ENCODE measurements at places on chromosomes 3 and 15.

- DNase-seq = no peak
Measured at GRCh38 chr3:86554383-86554782, 436.6 kb downstream of the VGLL3 start.

DNA sequence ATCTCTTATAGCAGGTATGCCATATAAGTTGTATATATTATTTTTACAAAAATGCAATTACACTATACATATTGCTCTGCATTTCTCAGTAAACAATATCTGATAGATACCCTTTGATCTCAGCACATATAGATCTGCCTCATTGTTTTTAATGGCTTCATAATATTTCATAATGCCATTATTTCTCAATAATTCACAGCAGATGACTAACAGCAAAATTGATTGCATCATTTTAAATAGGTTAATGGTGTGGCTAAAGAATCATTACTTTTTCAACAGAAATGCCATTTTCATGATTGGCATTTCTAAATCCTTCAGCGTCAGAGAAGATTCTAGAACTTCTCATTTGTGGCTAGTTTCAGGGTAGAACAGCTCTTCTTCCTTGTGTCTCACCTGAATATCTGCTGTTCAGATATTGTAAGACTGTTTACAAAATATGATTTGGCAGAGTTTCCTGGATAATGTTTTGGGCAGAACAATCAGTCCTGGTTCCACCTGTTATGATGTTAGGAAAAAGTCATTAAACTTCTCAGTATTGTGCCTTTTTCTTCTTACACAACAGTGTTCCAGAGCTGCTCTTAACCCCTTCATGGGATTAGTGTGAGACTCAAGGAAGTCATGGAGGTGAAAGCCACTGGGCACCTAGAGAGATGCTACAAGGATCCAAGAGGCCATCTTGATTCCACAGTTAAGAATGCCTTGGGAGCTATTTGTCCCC is 397.6 kb upstream of the THBS1 start:
- DNase-seq = no peak

DNA sequence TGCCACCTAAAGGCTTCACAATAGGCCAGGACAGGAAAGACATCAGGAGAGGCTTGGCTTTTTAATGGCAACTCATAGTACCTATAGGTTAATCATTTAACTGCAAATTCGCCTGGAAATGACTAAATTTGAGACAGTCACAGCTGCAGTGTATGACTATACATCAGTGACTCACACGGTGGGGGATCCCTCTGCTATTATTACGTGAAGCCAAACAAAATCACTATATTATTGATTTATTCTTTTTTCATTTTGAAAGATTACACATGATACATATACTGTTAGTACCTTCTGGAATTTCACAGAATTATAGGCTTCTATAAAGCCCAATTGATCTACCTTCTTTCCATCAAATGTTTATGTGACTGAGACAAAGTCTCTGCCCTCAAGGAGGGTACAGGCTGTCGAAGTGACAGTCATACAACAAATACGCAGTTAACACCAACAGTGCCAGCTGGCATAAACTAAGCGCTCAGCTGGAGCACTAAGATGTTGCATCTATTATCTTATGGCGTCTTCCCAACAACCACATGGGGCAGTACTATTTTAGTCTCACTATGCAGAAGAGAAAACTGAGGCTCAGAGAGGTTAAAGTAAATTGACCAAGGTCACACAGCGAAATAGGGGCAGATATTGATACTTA is 82.0 kb upstream of the LMOD3 start:
- DNase-seq = peak; percentile 65

- DNase-seq = no peak
Measured at GRCh38 chr3:150253622-150254021, 154.5 kb upstream of the TSC22D2 start.

DNA sequence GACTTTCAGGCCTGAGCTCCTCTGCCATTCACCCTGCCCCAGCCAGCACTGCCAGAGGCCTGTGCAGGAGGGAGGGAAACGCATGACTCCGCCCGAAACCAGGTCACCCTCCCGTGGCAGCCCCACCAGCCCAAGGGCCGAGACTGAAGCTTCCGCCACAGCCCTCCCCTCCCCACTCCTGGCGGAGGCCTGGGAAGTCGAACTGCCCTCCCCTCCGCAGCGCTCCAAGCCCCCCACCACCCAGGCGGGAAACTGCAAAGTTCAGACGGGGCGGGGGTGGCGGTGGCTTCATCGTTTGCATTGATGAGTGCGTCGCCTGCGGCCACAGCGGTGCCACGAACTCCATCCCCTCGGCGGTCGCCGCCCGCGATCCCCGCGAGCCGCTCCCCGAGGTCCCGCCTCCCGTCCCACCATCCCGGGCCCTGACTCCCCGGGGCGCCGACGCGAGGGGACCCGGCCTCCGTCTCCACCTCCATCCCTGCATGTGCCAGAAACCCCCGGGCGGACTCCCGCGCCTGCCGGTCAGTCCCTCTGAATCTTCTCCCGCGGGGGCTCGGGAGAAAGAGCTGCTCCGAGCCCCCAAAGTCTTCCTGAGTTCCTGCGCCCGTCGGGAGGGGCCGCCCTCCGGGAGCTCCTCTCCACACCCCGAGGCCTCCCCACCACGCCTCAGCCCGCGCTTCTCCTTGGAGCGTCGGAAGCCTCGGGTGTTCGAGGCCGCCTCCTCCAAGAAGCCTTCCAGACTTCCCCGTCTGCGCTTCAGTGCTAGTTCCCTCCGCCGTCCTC is 698 bp downstream of the MELTF start:
- DNase-seq = peak; percentile 8

DNA sequence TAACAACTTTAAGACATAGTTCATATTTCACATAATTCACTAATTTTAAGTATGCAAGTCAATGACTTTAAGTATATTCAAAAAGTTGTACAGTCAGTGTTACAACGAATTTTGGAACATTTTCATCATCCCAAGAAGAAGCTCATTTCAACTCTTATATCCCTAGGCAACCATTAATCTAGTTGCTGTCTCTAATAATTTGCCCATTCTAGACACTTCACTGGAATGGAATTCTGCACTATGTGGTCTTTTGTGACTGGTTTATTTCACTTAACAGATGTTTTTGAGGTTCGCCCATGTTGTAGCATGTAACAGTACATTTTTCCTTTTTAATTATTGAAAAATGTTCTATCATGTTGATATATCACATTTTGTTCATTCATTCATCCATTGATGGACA is 104.2 kb upstream of the SPRED1 start:
- DNase-seq = no peak

- DNase-seq = no peak
Measured at GRCh38 chr15:55289011-55289745, 435 bp downstream of the RAB27A start.

DNA sequence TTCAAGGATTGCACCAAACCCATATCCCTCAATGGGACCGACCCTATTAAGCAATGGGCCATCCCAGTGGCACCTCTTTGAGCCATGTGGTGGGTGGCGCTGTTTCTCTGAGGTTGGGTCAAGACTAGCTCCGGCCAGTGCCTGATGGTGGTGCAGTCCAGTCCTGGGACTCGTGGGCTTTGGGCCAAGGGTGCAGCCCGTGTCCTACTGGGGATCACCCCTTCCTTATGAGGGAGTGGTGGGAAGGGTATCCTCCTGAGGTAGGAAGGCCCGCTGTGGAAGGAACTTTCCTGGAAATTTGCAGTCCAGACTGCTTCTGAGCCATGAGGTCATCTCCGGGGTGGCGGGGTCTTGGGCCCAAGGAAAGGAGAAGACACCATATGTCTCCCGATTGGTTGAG is 231.6 kb downstream of the SNRPN start:
- no peak for DNase-seq

GRCh38 chr3:131072099-131072559 is 45.5 kb downstream of the NEK11 start:
- DNase-seq = no peak

GRCh38 chr3:44918581-44918980 is 44.2 kb downstream of the TGM4 start:
- no peak for DNase-seq

DNA sequence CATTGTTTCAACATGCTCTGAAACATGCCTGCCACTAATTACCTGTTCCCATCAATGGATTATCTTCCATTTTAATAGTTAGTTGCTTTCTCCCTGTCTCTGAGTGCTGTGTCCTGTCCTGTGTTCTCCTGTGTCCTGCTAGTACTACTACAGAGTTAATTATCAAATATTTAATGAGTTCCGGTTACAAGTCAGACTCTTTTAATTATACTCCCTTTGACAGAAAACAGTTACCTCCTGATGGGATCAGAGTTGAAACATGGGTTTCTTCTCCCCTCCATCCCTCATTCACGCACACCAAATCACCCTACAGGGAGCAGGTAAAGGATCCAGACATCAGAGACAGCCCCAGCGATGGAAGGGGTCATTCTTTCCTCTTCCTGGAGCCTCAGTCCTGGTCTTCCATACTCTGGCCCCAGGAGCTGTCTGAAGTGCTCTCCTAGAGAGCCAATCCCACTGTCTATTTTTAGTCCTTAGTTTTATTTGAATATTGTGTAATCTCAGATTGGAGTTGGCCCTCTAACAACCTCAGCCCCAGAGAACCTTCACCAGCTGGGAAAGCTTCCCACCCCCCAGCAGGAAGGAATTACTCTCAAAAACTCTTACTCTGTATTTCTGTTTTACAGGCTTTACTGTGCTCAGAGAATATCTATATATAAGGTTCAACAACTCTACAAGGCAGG is 137.0 kb upstream of the C2CD4B start:
- DNase-seq = no peak

DNA sequence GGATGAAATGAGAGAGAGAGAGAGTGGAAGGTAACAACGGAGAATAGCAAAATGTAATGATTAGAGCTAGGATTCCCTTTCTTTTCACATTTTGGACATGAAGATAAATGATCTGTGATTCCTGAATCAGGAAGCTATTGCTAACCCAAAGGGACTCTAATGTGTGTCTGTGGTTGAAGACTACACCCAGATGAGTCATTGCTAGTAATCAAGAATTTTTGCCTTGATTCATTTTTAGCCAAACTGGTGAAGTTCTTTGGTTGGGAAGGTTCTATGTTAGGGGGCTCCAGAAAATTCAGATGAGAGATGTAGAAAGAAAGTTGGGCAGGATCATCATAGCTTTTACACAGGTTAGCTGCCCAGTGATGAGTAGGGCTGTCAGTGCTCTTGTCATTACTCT is 116.4 kb downstream of the DUT start:
- no peak for DNase-seq

DNA sequence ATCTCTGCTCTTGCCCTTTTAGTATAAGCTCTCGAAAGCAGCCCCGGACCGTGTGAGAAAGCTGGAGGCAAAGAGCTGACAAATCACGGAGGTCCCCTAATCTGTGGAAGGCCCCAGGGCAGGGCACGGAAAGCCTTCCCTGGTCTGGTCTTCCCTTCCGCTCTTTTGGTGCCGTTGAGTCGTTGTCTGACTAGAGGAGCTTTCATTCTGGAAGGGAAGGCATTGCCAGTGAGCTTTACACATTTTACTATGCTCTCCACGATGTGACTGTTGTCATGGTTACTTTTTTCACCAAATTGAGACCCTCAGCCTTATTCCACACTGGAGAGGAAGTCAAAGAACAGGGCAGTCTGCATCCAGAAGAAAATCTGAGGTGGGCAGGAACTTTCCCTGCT is 71.7 kb downstream of the CYP19A1 start:
- DNase-seq = no peak

- DNase-seq = no peak
Measured at GRCh38 chr15:41966920-41967465, 5.4 kb downstream of the EHD4 start.

DNA sequence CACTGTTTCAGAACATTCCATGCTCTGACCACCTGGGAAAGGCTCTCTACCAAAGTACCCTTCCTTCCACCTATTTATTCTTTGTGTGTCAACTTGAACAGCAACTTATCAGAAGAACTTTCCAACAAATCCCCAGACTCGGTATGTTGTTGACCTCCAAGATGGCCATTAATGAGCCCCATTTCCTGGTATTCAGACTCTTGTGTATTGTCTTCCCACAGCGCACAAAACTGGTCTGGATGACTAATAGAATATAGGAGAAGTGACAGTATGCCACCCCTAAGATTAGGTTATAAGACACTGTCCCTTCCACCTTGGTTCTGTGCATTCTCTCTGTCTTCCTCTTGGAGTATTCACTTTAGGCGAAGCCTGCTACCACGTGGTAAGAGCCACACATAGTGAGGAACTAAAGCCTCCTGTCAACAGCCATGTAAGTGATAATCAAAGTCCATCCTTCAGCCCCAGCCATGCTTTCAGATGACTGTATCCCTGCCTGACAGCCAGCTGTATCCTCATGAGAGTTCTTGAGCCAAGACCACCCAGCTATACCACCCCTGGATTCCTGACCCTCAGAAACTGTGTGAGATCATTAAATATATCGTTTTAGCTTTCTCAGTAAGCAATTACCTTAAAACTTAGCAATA is 481.7 kb downstream of the MAGI1 start:
- DNase-seq = no peak

- DNase-seq = no peak
Measured at GRCh38 chr15:96538491-96538890, 208.0 kb downstream of the NR2F2 start.

DNA sequence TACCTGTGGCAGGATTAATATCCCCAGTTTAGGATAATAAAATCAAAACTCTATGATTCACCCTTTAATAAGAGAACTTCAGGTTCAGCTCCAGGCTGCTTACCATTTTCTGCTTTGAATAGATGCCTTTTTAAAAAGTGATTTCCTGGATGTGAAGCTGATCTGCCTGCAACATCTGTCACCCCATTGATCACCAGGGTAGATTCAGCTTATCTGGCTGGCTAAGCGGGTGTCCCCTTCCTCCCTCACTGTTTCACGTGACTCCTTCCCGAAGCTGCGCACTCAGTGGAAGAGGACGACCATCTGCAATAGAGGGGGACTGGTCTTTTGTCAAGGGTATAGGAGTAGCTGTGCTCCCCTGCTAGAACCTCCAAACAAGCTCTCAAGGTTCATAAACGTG is 128.1 kb downstream of the IL1RAP start:
- DNase-seq = no peak

DNA sequence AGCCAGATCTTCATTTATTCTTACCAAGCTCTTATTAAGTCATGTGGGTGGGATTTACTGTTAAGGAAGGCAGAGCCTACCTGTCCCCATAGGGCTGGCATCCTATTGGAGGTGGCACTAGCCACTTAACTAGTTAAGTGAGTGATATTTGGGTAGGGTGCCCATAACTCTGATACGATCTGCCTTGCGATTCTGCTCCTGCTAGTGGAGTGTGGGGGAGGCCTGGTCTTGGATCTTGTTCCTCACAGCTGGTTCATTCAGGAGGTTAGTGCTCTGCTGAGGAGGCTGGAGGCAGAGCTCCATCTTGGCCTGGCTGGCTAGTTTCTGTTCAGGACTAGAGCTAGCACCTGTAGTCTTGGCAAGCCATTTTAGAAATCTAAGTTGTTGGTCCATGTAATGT is 9.3 kb downstream of the BAHD1 start:
- no peak for DNase-seq

DNA sequence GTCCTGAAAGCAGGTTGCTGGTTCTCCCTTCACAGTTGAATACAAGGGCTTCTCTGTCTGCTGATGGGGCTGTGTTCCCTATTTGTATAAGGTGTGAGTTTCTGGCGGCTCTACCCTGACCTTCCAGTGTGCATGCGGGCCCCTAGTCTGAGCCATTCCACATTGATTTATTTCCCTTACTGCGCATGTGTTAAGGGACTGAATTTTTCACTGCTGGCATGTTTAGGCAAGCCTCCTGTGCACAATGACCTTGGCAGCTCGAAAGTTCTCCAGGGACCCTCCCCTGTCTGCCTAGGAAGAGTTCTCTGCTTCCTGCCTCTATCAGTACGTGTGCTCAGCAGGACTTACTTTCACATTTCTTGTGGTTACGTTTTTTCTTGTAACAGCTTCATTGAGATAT is 11.4 kb downstream of the TRAK1 start:
- DNase-seq = no peak

- no peak for DNase-seq
Measured at GRCh38 chr3:129122412-129123011, 908 bp upstream of the RAB43 start.

- no peak for DNase-seq
Measured at GRCh38 chr3:154862265-154862664, 217.9 kb upstream of the MME start.
